ENCODE measurements at places on chromosomes 1 and 21. TPM values are rescaled to one million over a fixed set of nuclear protein-coding genes. Genes with fewer than 3 reads are reported as not detected.
A peak's percentile ranks its signal among the peaks of the same experiment; 100 is the strongest.

DNA sequence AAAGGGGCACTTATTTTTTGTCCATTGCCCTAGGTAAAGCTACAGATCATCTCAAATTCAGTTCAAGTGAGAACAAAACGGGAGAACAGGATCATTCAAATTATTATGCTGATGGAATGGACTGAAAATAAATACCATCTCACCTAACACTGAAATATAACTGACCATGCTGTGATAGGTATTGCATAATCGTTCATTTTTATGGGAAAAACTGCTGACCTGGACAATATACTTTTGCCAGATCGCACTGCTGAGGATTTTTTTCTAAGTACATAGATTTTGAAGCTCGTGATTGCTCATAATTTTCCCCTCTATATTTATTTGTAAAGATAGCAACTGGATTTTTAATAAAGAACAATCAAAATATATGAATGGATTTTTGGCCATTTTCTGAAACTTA lies 636.6 kb upstream of the NEGR1 start:
- H3K27ac ChIP-seq, result no peak overlapping the region
- H3K27me3 ChIP-seq, result no peaks in the 10 kb centered on the region
- H3K4me3 ChIP-seq, result no peak overlapping the region
- DNase-seq, result no peak
- no peaks in the 10 kb centered on the region for H3K36me3 ChIP-seq
- H3K4me1 ChIP-seq, result no peaks in the 10 kb centered on the region

GRCh38 chr1:18941221-18942141 lies 15.0 kb downstream of the IFFO2 start:
- peak; percentile 78 for DNase-seq
- H3K4me1 ChIP-seq, result peaks cover 73% of the 10 kb centered on the region
- no peak overlapping the region for H3K27ac ChIP-seq
- no peaks in the 10 kb centered on the region for H3K36me3 ChIP-seq

- no peaks in the 10 kb centered on the region for H3K36me3 ChIP-seq
- H3K4me3 ChIP-seq, result no peak overlapping the region
- H3K27ac ChIP-seq, result no peak overlapping the region
- DNase-seq, result no peak
- H3K27me3 ChIP-seq, result no peaks in the 10 kb centered on the region
- no peaks in the 10 kb centered on the region for H3K4me1 ChIP-seq
These were observed 32.2 kb upstream of the GNG5 start for GRCh38 chr1:84538599-84538998.

DNA sequence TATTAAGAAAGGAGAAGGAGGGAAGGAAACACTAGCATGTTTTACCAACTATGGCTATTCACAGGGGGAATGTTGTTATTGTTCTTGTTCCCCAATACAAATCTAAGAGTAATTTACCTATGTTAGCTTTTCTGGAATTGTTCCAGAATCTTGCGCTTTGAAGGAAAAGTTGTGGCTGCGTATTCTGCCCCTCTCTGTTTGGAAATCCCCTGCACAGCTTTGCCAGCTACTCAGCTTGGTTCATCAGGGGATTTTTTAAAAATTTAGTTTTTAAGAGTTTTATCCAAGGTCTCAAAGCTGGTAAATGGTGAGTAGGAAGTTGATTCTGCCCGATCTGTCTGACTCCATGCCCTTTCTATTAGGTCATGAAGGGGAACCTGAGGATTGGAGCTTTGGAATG lies 9.5 kb upstream of the IRF6 start:
- no peaks in the 10 kb centered on the region for H3K36me3 ChIP-seq
- no peak overlapping the region for H3K27ac ChIP-seq
- H3K27me3 ChIP-seq, result peaks cover 7% of the 10 kb centered on the region
- no peak overlapping the region for H3K4me3 ChIP-seq
- no peaks in the 10 kb centered on the region for H3K4me1 ChIP-seq
- no peak for DNase-seq

GRCh38 chr1:235408503-235408960 lies 41.3 kb downstream of the TBCE start:
- no peak for DNase-seq
- H3K27ac ChIP-seq, result no peak overlapping the region
- H3K27me3 ChIP-seq, result no peaks in the 10 kb centered on the region
- peaks cover 7% of the 10 kb centered on the region for H3K4me1 ChIP-seq
- H3K4me3 ChIP-seq, result no peak overlapping the region

GRCh38 chr1:208537198-208537597 lies 293.0 kb upstream of the PLXNA2 start:
- DNase-seq, result no peak
- H3K4me1 ChIP-seq, result no peaks in the 10 kb centered on the region
- H3K4me3 ChIP-seq, result no peak overlapping the region

GRCh38 chr21:33121715-33122475 lies 52.0 kb downstream of the OLIG1 start:
- no peaks in the 10 kb centered on the region for H3K4me1 ChIP-seq
- no peak overlapping the region for H3K4me3 ChIP-seq
- no peak for DNase-seq
- H3K36me3 ChIP-seq, result no peaks in the 10 kb centered on the region
- peaks cover 19% of the 10 kb centered on the region for H3K27me3 ChIP-seq
- H3K27ac ChIP-seq, result no peak overlapping the region

DNA sequence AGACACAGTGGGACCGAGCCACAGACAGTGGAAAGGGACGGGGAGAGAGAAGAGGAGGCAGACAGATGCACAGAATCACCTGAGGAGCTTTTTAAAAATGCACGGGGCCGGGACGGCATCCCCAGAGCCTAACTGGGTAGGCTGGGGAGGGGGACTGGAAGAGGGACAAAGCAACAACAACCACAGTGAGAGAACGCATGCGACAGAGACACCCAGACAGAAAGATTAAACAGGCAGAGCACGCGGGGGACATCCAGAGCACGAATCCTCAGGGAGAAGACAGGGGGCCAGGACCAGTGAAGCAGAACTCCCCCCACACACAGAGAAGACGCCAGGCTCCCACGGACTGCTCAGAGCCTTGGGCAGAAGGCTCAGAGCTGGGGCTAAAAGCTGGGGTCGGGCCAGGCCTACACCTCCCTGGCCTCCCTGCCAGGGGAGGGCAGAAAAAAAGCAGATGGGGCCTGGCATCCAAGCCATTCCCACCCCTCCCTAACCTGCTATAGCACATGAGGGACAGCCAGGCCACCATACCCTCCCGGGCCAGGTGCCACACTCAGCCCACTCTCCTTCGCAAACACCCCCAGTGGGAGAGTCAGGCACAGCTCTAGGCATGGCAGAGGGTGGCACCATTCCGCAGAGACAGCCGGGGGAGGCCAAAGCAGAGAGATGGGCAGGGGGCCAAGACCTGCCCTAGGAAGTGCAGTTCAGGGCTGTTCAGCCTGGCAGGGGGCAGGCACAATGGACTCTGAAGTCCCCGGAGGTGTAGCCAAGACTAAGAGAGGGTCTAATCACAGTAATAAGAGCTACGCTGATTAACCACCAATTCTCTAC lies 29.8 kb upstream of the COL16A1 start:
- no peak overlapping the region for H3K4me3 ChIP-seq
- peaks cover 4% of the 10 kb centered on the region for H3K4me1 ChIP-seq
- no peak overlapping the region for H3K27ac ChIP-seq
- H3K27me3 ChIP-seq, result no peaks in the 10 kb centered on the region

DNA sequence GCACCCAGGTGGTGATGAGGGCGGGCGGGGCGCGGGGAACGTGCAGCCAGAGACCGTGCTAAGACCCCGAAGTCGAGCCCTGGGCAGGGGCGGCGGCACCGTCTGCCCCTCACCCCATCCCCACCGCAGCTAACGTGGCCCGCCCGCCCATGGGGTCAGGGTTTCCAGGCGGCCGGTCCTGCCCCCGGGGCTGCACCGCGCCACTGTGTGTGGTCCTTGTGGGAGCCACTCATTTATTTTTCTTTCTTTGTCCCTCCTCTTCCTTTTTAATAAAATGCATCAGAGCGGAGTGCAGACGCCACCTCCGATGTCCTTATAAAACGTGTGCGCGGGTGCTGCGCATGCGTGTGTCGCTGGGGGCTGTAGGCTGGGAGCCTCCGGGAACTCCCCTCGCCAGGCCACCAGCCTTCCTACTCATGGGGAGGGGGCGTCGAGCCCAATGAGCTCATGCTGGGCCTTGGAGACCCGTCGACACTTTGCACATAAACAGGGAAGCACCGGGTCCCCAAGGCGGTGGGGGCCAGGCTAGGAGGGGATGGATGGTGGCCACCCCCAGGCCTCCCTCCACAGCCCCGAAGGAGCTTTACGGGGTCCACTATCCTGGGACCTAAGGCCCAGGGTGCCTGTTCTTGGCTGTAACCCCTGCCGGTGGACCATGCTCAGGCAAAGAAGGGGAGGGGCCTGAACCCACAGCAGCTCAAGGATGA lies 59.9 kb downstream of the WNT9A start:
- peak overlapping the region; percentile 54 for H3K4me3 ChIP-seq
- peaks cover 27% of the 10 kb centered on the region for H3K4me1 ChIP-seq
- H3K27ac ChIP-seq, result peak overlapping the region; percentile 87
- peak; percentile 41 for DNase-seq
- no peaks in the 10 kb centered on the region for H3K36me3 ChIP-seq

GRCh38 chr1:47713975-47714767 lies 276.3 kb downstream of the FOXD2 start:
- H3K4me3 ChIP-seq, result no peak overlapping the region
- H3K4me1 ChIP-seq, result peaks cover 15% of the 10 kb centered on the region
- peaks cover 18% of the 10 kb centered on the region for H3K27me3 ChIP-seq
- no peak for DNase-seq
- no peak overlapping the region for H3K27ac ChIP-seq

DNA sequence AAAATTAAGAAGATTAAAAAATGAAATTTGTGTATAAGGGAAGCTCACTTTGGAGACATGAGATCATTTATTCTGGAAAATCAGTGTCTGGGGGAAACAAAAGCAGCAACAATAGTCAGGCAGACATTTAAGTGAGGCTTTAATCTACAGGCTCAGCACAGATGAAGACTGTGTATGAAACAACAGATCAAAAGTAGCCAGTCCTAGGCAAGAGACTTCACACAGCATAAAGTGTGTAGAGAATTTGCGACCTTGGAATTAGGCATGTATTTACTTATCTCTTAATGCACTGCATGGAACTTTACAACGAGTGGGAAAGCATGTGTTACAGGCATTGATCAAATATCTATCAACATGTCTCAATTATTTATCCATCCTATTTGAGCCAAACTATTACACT lies 1099.9 kb downstream of the PLA2G4A start:
- no peak overlapping the region for H3K4me3 ChIP-seq
- H3K27ac ChIP-seq, result no peak overlapping the region
- no peaks in the 10 kb centered on the region for H3K36me3 ChIP-seq

Gene MAP1LC3C
- not detected for total RNA-seq

Gene ARTN
- total RNA-seq, result 1.2 TPM

Gene RXRG
- total RNA-seq, result 0.43 TPM

Gene LRRN2
- total RNA-seq, result 2.3 TPM

Gene WDR64
- total RNA-seq, result not detected

Gene C1QA
- total RNA-seq, result 2.9 TPM

All from stomach (tissue), 19 donors.